ENCODE measurements at places on chromosomes 1 and 21.

- no peak for DNase-seq
Measured at GRCh38 chr1:6509919-6510291, 18.4 kb upstream of the PLEKHG5 start.

GRCh38 chr1:15231714-15232201 lies 15.3 kb upstream of the FHAD1 start:
- no peak for DNase-seq

DNA sequence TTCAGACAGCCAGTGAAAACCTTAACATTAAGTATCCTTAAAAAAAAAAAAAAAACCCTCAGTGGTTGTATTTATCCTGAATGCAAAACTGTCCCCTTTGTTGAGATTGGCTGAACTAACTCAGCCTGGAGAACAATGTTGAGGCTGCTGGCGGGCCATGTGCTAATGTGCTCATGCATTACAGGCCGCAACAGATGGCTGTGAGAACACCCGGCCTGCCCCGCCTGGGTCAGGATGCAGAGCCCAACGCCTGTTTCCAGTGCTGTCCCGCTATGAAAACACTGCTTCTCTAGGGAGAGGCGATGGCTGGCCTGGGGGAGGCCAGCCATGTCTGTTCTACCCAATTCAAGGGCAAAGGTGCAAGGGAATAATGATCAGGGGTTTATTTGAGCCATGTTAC lies 13.8 kb downstream of the OLIG2 start:
- no peak for DNase-seq

DNA sequence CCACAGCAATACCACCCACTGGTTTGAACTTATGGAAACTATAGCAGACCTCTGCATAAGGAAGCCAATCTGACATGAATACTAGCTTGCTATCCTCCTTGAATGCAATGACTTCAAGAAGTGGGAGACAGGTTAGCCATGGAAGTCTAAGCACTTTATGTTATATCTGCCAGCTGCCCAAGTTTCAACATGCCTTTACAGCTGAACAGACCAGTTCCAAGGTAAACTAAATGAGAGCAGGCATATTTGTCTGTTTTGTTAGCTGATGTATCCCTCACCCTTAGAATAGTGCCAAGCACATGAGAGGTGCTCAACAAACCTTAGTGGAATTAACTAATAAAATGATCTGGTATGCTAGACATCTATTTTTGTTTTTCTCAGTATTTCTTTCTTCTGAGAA lies 65.1 kb downstream of the ALG14 start:
- no peak for DNase-seq

All from cerebellar nuclear complex (tissue), 1 donor.